ENCODE measurements at places on chromosomes 5 and 9.
A peak's percentile ranks its signal among the peaks of the same experiment; 100 is the strongest.

GRCh38 chr5:169178274-169178673 lies 122.7 kb downstream of the SLIT3 start:
- no peak for DNase-seq

- no peak for DNase-seq
Measured at GRCh38 chr5:115558388-115558956, 13.9 kb upstream of the FEM1C start.

DNA sequence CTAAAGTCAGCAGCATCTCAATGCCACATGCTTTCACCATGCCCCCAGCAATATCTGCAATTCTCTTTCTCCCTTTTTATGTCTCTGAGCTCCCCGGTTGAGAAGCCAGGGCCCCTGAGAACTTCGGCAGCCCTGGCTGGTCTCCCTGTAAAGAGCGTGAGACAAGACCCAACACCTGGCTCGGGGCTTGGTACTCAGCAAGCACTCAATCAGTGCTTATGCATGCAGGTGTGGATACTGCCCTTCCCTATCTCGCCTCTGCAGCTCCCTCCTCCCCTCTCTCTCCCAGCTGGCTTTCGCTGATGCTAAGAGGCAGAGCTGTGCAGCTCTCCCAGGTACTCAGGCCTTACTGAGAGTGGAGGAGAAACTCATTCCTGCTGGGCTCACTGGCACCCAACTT lies 41.7 kb upstream of the AKNA start:
- no peak for DNase-seq

- no peak for DNase-seq
Measured at GRCh38 chr5:181185560-181185959, 19.4 kb downstream of the TRIM7 start.

- no peak for DNase-seq
Measured at GRCh38 chr5:98490348-98490747, 283.1 kb upstream of the RGMB start.

GRCh38 chr5:160835818-160836528 lies 16.0 kb downstream of the ATP10B start:
- DNase-seq, result no peak

GRCh38 chr9:72299017-72299603 lies 65.9 kb downstream of the ZFAND5 start:
- no peak for DNase-seq

GRCh38 chr5:133935667-133935940 lies 32.8 kb downstream of the C5orf15 start:
- DNase-seq, result no peak

GRCh38 chr9:105535920-105536668 lies 21.8 kb upstream of the FKTN start:
- DNase-seq, result no peak

DNA sequence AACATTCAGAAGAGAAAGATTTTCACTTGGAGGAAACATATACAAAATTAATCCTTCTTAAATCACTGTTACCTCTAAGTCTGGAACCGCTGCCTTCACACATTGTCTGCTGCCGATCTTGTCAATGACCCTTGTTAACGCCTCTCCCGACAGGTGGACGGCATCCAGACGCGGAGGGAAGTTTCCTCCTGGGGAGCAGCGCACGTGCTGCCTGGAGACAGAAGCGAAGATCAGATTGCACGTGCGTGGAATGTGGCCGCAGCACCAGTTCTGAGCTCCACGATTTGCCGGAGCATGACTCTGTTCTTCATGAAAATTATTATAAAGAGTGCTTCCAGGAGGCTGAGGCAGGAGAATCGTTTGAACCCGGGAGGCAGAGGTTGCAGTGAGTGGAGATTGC lies 183.6 kb upstream of the IRX4 start:
- DNase-seq, result no peak

- DNase-seq, result no peak
Measured at GRCh38 chr5:168734119-168734518, 155.0 kb upstream of the PANK3 start.

DNA sequence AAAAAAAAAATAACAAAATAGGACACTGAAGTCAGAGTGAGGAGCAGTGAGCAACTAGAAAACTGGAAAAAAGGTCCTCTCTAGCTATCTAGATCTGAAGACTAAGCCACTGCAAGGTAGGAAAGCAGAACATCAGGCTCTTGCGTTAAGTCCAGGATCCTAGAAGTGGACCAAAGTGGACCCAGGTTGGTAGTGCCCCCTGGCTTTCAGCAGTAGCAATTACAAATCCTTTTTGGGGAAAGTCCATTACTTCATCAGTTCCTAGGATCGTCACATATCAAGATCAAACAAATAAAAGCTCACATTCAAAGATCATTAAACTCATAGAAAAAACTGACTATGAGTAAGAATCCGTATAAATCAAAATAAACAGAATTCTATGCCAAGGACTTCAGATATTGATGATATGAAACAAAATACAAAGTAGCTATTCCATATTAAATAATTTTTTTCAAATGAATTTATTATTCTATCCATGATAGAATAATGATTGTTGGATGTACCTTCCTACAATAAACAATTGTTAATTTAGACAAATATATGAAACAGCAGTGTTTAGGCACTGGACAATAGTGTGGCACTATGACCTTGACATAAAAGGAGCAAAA lies 6.5 kb upstream of the RICTOR start:
- peak; percentile 54 for DNase-seq

GRCh38 chr9:88791105-88791805 lies 200.0 kb upstream of the S1PR3 start:
- peak; percentile 62 for DNase-seq

GRCh38 chr9:109599131-109599530 lies 101.0 kb upstream of the PTPN3 start:
- DNase-seq, result no peak

GRCh38 chr5:147208134-147208533 lies 26.7 kb upstream of the STK32A start:
- no peak for DNase-seq

DNA sequence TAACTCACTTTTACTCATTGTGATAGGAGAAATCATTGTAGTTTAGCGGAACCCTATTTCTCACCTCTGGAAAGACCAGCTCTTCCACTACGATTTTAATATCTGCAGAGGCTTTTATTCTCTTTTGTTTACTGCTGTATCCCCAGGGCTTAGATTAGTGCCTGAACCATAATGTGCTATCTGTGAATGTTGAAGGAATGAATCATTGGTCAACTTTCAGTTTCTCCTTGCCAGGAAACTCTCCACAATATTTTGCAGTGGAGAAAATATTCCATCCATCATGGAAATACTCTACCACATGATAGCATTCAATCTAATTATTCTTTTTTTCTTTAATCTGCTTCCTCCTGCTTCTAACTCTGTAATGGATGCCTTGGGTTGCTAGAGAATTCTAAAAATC lies 263.5 kb upstream of the PTPRD start:
- no peak for DNase-seq

- no peak for DNase-seq
Measured at GRCh38 chr9:136974817-136975535, 2.3 kb upstream of the PTGDS start.

Measured in AG08396 (cell line).